T-helper 2 cell treated with Interferon-gamma antibody and Interleukin-4, amounts not matched to agents 5 μg/mL and 100 μg/mL, for 36 hours (primary cell): ENCODE measurements at places on chromosomes 12 and 14.

- no peak for DNase-seq
These were observed 51.9 kb downstream of the SERPINA3 start for GRCh38 chr14:94663965-94664704.

DNA sequence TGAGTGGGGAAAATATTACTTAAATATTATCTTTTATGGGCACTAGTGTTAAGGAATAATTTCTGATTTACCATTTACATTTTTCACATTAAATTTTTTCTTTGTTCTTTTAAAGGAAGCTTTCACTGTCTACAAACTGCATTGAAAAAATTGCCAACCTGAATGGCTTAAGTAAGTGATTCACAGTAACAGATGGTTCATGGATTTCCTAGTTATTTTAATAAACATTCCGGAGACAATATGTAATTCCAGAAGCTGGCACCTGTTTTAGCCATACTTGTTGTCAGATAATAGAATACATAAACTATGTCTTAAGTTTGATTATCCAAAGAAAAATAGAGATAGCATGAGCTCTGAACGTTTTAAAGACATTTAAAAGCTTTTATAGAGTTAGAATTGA lies 17.1 kb downstream of the DNAL1 start:
- no peak for DNase-seq

GRCh38 chr12:90128526-90128925 lies 419.9 kb upstream of the ATP2B1 start:
- DNase-seq, result no peak

DNA sequence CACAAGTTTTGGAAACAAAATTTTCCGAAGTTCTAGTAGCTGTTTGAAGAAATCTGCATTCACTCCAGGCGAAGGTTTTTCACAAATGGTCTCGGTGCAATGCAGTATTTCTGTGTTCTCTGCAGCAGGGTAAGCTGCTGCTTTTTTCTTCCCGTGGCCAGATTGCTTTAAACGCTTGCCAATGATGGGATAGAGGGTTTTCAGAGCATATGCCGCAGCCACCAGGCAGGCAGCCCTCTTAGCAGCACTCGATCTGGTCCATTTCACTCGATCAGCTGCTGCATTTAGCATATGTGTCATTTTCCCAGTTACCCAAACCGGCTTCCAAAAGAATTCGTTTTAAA lies 315 bp downstream of the ABCD2 start:
- no peak for DNase-seq
